ENCODE measurements at places on chromosomes 2 and 18. TPM values are rescaled to one million over a fixed set of nuclear protein-coding genes. Genes with fewer than 3 reads are reported as not detected.

DNA sequence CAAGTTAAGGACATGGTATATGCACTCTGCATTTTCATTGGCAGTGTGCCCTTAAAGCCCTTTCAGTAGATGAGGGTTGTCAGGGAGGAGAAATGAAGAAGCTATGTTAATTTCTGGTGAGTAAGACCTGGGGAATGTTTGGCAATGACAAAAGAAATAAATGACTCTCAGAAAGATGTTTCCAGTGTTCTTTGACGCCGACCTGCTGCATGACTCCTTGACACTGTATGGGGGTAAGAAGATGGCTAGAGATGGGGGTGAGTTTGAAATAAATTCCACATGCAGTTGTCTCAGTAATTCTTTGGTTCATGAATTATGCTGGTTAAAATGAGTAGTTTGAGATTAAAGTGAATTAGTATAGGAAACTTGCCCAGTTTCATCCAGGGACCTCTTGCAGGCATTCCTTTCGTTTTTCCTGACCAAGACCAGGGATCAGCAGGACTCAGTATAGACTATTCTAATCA lies 5.9 kb downstream of the CCDC121 start:
- H3K4me3 ChIP-seq: no peak overlapping the region
- no peak for DNase-seq
- peaks cover 69% of the 10 kb centered on the region for H3K36me3 ChIP-seq
- peaks cover 20% of the 10 kb centered on the region for H3K4me1 ChIP-seq
- no peak overlapping the region for H3K27ac ChIP-seq

- H3K4me1 ChIP-seq: no peaks in the 10 kb centered on the region
- H3K27ac ChIP-seq: no peak overlapping the region
- H3K27me3 ChIP-seq: no peaks in the 10 kb centered on the region
- H3K36me3 ChIP-seq: no peaks in the 10 kb centered on the region
- no peak overlapping the region for H3K4me3 ChIP-seq
- no peak for DNase-seq
Observed at GRCh38 chr2:197641666-197642065, 33.7 kb downstream of the RFTN2 start.

GRCh38 chr2:241695651-241696050 lies 6.2 kb upstream of the ING5 start:
- no peak overlapping the region for H3K27ac ChIP-seq
- no peak for DNase-seq
- peaks cover 50% of the 10 kb centered on the region for H3K36me3 ChIP-seq
- no peaks in the 10 kb centered on the region for H3K27me3 ChIP-seq
- H3K4me1 ChIP-seq: peaks cover 1% of the 10 kb centered on the region
- H3K4me3 ChIP-seq: no peak overlapping the region

DNA sequence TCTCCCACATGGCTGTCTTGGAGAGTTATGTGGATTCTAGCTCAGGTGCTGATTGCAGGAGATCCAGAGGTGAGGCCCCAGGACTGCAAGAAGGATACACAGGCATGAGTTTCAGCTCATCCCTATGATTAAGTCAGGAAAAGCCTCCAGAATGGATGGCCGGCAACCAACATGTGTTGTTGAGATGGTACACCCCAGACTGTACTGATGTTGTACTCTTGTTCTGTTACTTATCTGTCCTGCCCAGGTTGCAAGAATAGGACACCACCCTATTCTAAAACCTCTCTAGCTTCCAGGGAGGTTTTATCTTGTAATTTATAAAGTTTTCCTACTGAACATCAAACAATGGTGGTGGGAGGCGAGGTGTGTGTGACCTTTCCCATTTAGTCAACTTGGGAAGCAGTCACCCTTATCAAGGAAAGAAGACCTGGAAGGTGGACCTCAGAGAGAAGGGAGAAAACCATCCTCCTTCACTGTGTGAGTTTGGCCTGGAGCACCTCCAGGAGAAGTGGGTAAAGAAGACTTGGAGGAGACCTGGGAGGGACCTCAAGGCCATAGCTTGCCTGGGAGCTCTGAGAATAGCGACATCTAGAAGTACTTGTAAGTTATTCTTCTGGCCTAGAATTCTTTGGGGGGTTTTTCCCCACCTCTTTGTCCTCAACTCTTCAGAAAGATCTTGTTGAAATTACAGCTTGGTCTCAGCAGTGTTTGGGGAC lies 8.6 kb downstream of the FAM124B start:
- no peaks in the 10 kb centered on the region for H3K36me3 ChIP-seq
- no peaks in the 10 kb centered on the region for H3K27me3 ChIP-seq
- H3K27ac ChIP-seq: no peak overlapping the region
- no peak for DNase-seq

GRCh38 chr2:46091004-46091403 lies 206.2 kb upstream of the EPAS1 start:
- peaks cover 31% of the 10 kb centered on the region for H3K4me1 ChIP-seq
- peak; percentile 25 for DNase-seq
- no peak overlapping the region for H3K4me3 ChIP-seq
- peak overlapping the region; percentile 52 for H3K27ac ChIP-seq

DNA sequence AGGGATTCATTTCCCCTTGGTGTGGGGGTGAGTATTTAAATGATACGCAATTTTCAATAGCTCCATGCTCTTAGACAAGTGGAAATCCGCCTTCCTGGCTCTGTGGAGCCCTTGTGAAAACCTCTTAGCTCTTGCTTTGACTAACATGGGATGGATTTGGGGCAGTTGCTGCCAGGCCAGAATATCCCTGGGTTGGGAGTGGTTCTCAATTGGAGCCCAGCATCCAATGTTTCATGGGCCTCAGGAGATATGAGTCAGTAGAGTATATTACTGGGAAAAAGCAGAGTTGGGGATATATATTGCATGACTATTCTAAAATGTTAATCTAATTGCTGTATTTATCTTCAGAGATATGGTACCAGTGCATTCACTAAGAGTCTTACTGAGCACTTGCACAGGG lies 104.4 kb upstream of the IL1R2 start:
- H3K36me3 ChIP-seq: peaks cover 97% of the 10 kb centered on the region
- no peaks in the 10 kb centered on the region for H3K4me1 ChIP-seq
- no peak for DNase-seq
- no peak overlapping the region for H3K27ac ChIP-seq

GRCh38 chr2:48126162-48126561 lies 219.9 kb upstream of the FBXO11 start:
- no peaks in the 10 kb centered on the region for H3K27me3 ChIP-seq
- H3K36me3 ChIP-seq: no peaks in the 10 kb centered on the region
- no peak for DNase-seq
- H3K4me3 ChIP-seq: no peak overlapping the region
- H3K27ac ChIP-seq: no peak overlapping the region
- H3K4me1 ChIP-seq: peaks cover 11% of the 10 kb centered on the region

The KIAA2012 gene
- not detected for total RNA-seq

The B3GNT7 gene
- 12.6 TPM for total RNA-seq

The MROH2A gene
- not detected for total RNA-seq

The GTF3C2 gene
- total RNA-seq: 25.9 TPM

The LRPPRC gene
- 77.1 TPM for total RNA-seq

The PTPN2 gene
- total RNA-seq: 19.5 TPM

The TMEM198 gene
- total RNA-seq: 1.5 TPM

Data from heart right ventricle (tissue), 16 donors.